ENCODE measurements at places on chromosomes 12 and 14.

DNA sequence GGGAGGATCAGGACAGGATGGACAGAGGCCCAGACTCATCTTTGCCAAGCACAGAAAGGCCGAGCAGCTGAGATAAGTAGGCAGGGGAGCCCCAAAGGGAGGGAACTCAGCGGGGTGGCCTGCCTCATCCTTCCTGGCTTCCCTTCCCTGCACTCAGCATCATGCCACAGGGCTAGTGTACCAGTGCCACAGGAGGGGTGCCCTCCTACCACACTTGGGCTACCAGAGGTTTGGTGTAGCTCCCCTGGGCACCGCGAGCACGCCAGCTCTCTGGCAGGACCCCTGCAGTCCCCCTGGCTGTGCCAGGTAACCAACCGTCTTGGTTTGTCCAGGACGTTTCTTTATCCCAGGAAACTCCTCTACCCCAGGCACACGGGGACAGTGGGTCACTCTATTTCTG, 123.5 kb downstream of the ESRRB start:
- no peak for DNase-seq

- no peak for DNase-seq
These were observed 172.9 kb upstream of the AVPR1A start for GRCh38 chr12:63323942-63324341.

GRCh38 chr14:54565785-54566409, 1.0 kb upstream of the SAMD4A start:
- DNase-seq: peak; percentile 96

- peak; percentile 42 for DNase-seq
These were observed 52.6 kb downstream of the SEC23A start for GRCh38 chr14:39050389-39050788.

DNA sequence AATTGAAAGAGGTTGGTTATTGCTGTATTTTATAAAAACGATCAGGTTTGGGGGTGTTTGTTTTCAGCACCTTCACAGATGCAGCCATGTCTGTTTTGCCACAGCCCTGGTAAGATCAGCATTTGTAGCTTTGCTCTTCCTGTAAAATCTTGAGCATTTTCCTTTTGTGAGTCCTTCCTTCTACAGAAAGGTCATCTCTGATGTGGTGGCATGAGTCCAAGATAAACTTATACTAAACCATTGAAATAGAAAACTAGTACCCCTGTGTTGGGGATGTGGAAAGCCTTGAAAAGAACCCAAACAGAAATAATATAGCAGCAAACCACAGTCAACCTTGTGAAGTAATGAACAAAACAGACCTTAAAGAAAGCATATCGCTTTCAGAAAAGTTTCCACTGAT, 85.5 kb downstream of the TGFB3 start:
- DNase-seq: peak; percentile 18

DNA sequence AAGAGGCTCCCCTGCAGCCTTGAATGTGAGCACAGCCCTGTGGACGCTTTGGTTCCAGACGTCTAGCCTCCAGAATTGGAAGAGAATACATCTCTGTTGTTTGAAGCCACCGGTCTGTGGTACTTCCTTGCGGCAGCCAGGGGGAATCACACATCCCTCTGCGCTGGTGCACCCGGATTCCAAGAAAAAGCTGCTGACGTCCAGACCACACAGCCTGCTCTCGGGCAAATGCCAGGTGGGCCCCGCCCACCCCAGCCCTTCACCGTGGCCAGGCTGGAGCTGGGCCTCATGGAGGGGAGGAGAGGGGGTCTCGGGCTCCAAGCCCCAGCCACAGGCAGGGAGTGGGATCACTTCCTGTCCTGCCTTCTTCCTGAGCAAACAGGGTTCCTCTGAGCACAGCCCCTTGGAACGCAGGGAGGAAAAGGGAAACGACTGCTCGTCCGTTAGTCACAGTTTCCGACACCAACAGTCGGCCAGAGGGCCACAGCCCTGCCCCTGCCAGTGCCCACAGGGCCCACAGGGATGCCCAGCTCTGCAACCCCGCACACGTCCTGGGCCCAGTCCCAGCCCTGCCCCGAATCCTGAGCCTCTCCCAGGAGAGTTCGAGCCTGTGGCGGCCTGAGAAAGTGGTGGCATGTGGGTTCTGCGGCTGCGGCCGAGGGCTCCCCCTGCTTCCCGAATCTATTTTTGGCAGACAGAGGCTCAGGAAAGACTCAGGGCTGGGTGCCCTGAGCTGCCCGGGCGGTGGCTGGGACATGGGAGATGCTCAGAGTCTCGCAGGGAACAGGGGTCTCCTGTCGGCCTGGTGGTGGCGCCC, 85.3 kb downstream of the RFLNA start:
- peak; percentile 92 for DNase-seq

GRCh38 chr14:56341766-56342493, 223.7 kb downstream of the PELI2 start:
- peak; percentile 52 for DNase-seq

DNA sequence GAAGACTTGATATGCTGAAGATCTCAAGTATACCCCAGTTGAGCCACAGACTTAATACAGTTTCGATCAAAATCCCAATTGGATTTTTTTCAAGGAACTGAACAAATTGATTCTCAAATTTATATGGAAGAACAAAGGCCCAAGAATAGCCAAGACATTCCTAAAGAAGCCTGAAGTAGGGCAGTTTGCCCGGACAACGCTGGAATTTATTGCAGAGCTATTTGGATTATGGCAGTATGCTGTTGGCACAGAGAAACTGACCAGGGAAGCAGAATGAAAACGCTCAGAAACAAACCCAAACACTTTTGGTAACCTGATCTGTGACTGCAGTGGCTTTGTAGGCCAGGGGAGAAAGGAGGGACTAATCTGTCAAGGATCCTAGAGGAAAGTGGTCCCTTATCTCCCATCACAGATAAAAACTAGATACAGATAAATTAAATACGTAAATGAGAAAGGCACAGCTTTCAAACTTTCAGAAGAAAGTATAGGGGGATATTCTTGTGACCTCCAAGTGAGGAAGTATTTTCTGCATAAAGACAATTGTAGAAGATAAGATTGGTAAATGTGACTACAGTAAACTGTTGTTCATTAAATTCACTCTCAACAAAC, 35.9 kb upstream of the GSC start:
- peak; percentile 39 for DNase-seq

GRCh38 chr12:130290114-130290513, 47.6 kb upstream of the PIWIL1 start:
- DNase-seq: no peak

DNA sequence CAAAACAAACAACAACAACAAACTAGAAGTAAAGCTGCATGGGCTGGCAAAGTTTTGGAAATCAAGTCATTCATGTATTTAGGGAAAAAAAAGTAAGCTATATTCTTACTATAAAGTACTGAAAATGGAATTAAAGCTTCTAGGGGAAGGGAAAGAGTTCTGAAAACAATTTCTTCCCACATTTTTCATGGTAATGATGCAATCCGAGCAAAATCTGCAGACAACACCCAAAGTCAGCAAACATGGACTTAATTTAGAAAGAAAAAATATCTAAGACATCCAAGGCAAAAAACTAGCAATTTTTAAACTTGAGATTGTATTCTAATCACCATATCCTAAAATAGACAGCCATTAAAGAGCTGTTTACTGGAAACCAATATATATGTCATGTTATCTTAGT, 86.3 kb downstream of the LRP6 start:
- peak; percentile 54 for DNase-seq

DNA sequence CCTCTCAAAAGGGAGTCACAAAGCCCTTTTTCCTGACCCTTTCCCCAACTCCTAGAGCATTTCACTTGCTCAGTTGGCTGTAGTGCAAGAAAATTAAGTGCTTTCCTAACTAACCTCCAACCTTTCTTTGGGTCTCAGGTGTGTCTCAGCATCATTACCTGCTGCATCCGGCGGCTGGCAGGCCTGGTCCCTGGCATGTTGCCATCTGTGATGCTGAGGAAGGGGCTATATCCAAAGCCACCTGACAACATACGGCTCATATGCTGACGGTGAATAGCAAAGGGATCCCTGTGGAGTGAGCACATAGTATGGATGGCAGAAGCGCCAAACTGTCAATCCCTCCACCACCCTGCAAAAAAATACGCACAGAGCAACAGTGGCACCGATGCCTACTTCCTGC, 1.2 kb downstream of the MLF2 start:
- DNase-seq: no peak

- no peak for DNase-seq
These were observed 23.0 kb downstream of the ZNF410 start for GRCh38 chr14:73909681-73910080.

DNA sequence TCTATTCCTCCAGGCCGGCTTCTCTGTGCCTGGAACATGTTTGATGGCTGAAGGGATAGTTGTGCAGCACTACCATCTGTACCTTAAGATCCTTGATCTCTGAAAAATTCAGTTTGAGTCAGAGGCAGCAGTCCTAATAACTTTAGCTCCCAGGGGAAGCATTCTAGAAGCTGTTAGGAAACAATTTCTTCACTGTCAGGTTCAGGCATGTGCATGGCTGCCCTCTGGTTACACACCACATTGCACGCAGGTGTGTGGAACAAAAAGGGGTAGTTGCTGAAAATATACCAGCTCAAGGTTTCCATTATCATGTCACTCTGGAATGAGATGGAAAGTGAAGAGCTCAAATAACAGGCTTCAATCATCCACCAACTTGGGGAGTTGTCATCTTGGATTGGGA, 80.1 kb downstream of the CHST11 start:
- DNase-seq: peak; percentile 62

DNA sequence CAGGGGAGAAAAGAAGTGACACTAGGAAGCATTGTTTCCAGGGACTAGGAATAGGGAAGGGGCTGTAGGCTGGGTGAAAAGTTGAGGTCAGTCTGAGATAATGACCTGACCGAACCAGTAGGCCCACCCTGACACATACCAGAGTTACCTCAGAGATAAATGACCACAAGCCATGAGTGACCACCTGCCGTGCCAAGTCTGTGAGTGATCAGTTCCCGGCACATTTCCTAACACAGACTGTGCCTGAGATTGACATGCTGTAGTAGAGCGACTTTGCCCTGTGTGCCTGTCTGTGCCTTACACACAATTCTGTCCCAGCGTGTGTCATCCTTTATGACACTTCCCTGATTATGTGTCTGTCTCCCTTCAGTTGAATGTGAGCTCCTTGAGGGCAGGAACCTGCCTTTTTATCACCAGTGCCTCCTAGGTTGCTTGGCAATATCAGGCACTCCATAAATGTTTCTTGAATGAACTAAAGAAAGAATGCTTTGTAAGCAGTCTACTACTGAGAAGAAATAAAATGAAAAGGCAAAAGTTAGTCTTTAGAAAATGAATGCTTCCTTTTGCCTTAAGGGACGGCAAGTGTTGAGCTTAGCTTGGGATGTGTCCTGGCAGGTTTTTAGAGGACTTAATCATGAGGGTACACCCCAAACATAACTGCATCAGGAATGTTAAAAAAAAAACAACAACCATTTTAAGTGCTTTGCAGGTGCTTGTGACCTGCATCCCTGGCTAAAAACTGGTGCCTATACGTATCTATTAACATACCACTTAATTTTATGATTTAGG, 9.6 kb upstream of the SSPN start:
- DNase-seq: no peak

DNA sequence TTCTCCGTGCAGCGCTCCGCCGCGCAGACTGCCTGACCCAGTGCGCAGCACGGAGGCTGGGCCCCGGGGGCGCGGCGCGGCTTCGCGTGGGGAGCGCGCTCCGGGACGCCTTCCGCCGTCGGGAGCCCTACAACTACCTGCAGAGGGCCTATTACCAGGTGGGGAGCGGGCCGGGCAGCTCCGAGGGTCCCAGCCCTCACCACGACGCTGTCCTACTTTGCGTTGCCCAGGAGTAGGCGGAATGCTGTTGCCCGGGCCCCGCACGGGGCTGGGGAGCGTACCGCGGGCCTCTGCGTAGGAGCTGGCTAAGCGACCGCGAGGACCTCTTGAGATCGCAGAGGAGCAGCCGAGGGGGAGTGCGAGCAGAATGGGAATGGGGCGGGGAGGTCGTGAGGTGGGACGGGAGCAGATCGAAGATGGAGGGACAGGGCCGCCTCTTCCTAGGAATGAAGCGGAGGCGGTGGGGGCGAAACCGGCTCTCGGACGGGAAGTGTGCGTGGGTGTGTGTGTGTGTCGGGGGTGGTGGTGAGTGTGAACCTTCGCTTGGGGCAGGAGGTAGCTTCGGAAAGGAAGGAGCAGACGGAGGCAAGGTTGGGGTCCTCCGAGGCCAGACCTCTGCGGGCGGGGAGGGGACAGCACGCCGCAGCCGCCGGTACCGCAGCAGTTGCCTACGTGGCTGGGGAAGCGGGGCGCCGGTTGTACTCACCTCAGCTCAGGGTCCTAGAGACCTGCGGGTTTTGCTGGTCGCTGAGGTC, 751 bp downstream of the P3H3 start:
- DNase-seq: peak; percentile 57

Data from fibroblast of upper back skin (primary cell).